ENCODE measurements at places on chromosomes 2 and 18. TPM values are rescaled to one million over a fixed set of nuclear protein-coding genes. Genes with fewer than 3 reads are reported as not detected.

COPS9 gene
- total RNA-seq: 83.9 TPM

DNA sequence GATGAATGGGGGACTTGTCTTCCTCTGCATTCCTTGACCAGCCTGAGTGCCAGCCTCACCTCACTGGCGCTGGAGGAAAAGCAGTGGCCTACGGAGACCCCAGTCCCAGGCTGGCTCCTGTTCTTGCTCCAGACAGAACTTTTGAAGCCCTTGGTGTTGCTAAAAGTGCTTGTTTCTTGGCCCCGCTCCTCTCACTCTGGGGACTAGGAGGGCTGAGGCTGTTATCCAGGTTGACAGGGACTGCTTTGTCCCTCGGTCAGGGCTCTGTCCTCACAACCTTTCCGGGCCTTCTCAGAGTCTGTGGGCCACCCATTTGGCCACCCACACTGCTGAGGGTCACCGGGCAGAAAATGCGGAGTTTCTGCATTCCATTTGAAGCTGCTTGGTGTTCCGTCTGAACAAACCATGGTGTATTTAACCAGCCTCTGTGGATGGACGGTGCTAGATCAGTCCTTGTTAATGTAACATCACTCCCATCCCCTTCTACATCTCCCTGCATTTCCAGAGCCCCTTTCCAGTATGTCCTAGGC lies 25.6 kb downstream of the B3GNT7 start:
- no peak for DNase-seq

DNA sequence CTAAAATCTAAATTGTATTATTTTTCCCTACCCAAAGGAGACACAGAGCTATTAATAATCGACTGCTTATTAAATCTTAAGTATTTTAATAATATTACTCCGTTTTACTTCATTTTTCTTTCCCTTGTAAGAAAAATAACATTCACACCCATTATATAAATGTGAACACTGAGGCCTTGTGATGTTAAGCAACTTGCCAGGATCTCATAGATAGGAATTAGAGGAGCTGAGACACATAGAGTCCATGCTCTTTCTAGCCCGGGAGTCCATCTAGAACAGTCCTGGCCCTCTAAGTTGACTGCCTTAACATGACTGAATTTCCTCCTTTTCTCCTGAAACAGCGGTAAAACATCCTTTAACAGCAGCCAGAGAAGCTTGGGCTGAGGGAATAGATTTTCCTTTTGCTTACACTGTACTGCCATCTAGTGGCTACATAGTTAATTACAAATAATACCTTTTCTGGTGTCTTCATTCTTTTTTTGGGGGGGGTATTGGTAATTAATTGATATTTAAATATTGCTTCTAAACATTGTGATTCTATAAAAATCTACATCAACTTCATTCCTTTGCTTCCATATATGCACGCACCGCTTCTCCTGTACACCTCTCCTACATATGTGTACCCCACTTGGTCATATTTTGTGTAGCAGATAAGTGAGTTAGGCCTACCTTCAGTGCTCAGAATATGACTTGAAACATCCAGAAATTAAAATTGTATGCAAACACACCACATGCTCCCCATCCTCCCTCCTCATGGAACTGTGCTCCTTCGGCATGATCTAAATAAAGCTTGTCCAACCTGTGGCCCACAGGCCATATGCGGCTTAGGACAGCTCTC lies 125.8 kb upstream of the HNMT start:
- peak; percentile 72 for DNase-seq

DNA sequence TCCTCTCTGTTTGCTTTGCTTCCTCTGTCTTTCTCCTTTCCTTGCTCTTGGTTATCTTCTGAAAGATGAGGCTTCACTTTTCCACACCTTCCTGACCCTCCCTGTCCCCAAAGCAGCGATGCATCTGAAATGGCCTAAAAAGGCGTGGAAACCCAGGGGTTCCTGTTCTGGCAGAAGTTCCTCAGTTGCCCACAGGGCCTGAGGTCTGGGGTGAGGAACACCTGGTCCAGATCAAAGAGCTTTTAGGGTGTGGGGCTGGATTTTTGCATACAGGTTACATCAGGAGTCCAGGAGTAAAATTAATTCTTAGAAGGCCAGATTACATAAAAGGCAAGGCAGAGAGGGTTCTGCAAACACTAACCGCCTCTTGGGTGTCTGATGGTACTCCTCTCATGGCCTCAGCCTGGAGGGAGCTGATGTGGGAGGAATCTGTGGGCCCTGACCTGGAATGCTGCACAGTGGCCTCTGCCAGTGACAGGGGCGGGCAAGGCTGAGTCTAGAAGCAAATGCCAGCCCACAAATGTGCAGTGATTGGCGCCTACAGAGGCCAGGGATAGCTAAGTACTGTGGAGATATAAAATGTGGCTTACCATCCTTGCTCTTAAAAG lies 41.8 kb downstream of the INPP4A start:
- DNase-seq: no peak

HOXD3 gene
- total RNA-seq: not detected

GRCh38 chr2:148258124-148258523 lies 237.2 kb downstream of the MBD5 start:
- DNase-seq: no peak

DNA sequence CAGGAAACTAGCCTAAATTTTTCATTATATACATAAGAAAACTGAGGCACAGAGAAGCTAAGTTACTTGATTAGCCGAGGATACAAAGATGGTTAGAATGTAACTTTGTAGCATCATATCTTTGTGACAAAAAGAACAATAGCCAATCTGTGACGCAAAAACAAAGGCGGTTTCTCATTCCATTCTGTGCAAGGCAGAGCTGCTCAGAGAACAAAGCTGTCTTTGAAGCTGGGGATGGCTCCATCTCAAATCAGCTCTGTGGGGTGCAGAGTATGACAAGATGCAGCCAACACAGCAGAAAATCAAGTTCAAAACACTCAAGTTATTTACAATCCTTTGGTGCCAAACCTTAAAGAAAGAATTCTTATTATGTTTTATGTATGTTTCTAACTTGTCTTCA lies 81.9 kb upstream of the VWC2L start:
- DNase-seq: peak; percentile 45

GRCh38 chr18:51603551-51603950 lies 406.1 kb upstream of the MEX3C start:
- peak; percentile 47 for DNase-seq

DNA sequence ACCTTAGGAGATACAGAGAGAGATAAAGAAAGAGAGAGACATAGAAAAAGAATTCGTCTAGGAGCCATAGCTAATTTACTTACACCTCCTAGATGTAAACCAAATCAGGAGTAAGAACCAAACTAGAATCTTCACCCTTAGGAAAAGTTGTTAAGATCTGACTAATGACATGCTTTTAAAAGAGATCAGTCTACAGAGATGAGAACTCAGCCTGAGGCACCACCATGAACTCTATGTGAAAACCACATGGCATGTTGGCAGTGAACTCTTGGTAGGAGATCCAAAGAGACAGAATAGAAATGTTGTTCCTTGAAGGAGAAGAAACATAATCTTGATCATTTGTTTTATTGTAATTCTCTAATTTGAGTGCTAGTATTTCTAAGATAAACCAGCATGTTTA lies 585.4 kb upstream of the ID2 start:
- DNase-seq: no peak

DNA sequence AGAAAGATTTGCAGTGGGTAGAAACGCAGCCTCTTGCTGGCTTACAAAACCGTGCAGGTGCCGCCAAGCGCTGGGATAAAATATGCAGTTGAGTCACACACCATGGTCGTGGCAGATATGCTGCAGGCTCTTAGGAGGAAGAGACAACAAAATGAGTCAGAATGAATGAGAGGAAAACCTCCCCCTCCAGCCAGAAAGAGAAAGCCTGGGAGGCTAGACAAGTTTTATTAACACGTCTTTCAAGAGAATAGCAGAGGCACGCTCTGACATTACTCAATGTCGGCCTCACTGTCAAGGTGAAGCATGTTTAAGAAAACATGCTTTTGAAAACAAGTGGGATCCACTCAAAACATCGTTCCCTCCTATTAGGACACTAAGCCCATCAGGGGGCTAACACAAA lies 37.1 kb upstream of the ZCCHC2 start:
- DNase-seq: no peak

PTPRM gene
- total RNA-seq: 18.6 TPM

DNA sequence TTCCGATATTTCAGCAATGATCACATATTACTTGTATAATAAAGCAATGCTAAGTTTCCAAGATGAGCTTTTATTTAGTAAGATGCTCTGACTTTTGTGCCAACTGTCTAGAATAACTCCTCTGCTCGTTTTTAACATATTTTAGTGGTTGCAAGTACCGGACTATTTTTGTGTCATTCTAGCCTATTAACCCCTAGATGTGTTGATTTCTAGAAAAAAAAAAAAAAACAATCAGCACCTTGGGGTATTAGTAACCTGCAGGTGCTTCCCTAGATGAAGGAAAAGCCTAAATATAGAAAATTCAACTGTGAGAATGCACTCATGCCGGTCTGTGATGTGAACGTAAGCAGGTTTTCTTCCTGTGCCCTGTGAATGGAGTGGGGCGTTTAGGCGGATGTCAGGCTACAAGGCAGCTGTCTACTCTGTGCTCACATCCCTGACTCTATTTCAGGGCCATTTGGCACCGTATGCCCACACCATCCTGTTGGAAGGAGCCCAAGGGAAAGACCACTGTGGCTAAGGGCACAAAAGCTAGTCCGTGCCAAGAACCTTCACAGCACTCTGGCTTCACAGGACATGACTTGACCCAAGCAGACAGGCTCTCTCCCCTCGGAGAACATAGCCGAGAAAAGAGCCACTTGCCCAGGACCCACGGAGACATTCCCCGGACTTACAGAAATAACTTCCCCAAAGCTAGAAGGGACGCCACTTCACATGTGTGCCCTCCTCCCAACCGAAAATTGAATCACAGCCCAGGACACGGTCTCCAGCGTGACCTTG lies 60.9 kb upstream of the AGAP1 start:
- no peak for DNase-seq

- peak; percentile 71 for DNase-seq
Observed at GRCh38 chr2:165698444-165698884, 95.6 kb downstream of the GALNT3 start.

DNA sequence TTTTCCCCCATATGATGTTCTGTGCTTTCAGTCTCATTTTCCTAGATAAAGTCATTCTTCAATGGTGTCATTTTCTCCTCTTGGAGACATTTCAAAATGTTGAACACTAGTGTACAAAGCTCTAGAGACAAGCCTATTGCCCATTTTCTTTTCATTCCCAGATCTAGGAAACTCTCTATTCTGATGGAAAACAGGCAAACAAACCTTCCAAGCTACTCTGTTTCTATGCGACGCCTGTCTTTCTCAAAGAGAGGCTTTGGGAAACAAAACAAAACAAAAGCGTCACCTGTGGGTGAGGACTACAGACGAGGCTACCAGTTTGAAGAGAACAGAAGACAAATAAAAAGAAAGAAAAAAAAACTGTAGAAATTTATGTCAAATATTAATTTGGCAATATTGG lies 311.0 kb downstream of the CBLN2 start:
- DNase-seq: peak; percentile 75

DNA sequence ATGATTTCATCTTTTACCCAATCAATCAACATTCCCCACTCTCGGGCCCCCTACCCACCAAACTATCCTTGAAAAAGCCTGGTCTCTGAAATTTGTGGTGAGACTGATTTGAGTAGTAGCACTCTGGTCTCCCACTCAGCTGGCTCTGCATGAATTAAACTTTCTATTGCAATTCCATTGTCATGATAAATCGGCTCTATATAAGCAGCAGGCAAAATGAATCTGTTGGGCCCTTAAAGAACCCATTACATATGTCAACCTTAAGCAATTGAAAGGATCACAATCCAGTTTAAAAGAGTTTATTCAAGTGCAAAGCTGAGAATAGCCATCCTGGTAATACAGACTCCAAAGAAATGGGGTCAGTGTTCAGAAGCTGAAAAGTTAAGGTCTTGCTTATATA lies 68.2 kb downstream of the NEURL3 start:
- no peak for DNase-seq

DNA sequence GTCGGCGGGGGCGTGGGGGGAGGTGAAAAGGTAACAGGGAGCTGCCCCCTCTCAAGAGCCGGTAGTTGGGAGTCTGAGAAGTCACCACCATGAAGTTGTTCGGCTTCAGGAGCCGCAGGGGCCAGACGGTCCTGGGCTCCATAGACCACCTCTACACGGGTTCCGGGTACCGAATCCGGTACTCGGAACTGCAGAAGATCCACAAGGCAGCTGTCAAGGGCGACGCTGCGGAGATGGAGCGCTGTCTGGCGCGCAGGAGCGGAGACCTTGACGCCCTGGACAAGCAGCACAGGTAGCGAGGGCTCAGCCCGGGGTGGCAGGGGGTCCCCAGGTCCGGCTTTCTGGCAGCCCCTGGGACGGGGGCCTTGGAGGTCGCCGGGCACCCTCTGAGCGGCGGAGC lies 47.1 kb upstream of the ZNF519 start:
- DNase-seq: no peak

DNA sequence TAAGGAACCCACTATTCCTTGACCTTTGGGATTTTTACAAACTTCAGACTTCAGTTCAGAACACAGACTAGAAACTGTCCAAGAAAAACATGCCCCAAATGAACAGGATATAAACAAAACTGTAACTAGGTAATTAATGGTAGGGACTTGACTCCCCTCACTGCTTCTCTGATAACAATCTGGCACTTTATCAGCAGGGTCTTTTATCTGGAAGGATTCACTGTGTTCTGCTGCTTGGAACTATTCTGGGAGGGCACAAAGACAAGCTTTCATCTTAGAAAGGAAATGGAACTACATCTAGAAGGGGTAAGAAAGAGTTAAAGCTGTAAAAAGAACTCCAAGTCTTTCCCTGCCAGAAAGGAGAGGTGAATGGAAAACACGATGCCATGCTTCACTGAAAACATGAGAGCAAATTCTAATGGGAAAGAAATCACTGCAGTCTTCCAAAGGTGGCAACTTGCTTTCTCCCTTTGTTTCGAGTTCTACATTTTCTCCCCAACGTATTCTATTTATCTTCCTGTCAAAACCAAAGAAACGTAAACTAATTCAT lies 181.2 kb downstream of the THADA start:
- DNase-seq: no peak

DNA sequence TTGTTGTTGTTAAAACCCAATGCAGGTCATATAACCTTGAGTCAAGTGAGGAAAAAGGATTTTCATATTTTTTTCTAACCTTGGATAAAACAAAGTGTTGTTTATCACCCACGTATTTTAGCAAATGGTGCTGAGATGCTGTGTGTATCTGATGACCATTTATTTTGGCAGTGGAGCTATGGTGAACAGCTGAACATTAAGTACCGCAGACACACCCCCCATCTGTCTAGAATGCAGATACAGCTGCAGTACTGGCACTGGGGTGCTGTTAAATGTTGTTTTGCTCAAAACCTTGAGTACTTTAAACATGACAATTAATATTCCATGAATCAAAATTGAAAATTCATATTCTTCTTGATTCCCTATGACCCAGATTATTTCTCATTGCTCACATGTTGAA lies 773.3 kb upstream of the SLC39A10 start:
- no peak for DNase-seq

- DNase-seq: no peak
Observed at GRCh38 chr2:132780651-132781050, 110.6 kb upstream of the LYPD1 start.

ANKRD62 gene
- 0.15 TPM for total RNA-seq

GRCh38 chr2:173966274-173967098 lies 1.3 kb upstream of the SP3 start:
- DNase-seq: no peak

- no peak for DNase-seq
Observed at GRCh38 chr2:197839327-197839726, 34.9 kb downstream of the PLCL1 start.

PROC gene
- 0.25 TPM for total RNA-seq

- no peak for DNase-seq
Observed at GRCh38 chr2:149857344-149857743, 269.8 kb upstream of the MMADHC start.

All from neural progenitor cell (in vitro differentiated cells).